ENCODE measurements at places on chromosomes 4 and X.

DNA sequence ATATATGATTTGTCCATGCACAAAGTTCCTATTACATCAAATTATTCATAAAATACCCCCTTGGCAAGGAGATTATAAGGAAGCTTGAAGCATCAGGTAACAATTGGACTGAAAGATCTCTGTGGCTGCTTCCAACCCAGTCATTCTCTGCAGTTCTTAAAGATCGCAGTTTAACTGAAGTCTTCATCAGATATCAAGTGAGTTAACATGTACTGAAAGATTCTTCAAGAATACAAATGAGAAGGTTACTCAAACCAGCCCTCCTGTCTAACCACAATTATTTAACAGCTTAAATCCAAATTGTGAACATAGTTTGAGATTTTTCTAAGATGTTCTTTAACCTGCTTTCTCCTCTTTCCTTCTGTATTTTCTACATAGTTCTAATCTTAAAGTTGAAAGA is 56.1 kb downstream of the SLC10A7 start:
- no peak for DNase-seq

DNA sequence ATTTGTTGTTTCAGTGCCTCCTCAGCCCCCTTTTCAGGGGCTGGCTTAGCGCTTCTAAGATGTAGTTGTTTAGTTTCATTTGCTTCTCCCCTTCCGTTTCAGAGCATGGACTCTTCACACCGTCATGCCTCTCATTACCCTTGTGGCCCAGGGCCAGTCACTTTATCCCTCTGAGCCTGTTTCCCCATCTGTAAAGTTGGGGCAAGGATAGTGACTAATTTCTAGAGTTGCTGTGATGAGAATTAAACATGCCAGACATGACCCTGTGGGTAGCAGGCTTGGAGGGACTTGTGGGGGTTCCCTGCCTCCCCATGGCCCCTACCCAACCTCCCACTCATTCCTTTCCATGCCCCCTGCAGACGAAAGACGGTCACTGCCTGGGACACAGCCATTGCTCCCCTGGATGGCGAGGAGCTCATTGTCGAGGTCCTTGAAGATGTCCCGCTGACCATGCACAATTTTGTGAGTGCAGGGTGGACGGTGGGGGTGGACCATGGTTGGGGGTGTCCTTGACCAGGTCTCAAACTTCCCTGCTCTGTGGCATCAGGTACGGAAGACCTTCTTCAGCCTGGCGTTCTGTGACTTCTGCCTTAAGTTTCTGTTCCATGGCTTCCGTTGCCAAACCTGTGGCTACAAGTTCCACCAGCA is 3.6 kb downstream of the ARAF start:
- DNase-seq = no peak

DNA sequence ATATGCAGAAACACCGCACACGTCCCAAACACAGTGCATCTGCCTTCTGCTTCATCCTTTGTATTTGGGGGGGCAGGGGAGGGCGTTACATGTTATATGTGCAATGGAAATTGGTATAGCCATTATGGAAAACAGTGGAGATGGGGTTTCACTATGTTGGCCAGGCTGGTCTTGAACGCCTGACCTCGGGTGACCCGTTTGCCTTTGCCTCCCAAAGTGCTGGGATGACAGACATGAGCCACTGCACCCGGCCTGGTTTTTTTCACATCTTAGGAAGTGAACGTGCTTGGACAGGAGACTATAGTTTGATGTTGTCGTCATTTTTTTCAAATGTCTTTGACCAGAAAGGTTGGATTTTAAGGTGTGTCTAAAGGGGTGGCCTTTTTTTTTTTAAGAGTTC is 88.6 kb downstream of the DHRSX start:
- DNase-seq = no peak

DNA sequence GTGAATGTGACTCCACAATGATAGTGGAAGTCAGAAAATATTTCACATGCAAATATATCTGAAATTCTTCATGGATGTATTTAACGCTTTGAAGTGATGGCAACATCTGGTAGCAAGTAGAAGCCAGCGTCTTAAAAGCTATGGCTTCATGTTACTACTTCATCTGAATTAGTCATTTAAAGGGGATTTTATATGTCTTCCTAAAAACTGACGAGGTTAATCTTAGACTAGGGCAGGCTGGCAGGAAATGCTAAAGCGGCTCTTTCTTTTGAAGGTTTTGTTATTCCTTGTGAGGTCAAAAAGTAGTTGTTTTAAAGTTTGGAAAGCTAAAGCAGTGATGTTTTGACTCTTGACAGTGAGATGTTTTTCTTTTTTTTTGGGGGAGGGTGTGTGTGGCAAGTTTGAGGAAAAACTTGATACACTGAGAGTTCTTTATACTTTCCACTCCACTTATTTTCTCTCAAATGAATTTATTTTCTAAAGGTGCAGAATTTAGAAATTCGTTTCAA is 22.6 kb downstream of the PLS3 start:
- peak; percentile 62 for DNase-seq

DNA sequence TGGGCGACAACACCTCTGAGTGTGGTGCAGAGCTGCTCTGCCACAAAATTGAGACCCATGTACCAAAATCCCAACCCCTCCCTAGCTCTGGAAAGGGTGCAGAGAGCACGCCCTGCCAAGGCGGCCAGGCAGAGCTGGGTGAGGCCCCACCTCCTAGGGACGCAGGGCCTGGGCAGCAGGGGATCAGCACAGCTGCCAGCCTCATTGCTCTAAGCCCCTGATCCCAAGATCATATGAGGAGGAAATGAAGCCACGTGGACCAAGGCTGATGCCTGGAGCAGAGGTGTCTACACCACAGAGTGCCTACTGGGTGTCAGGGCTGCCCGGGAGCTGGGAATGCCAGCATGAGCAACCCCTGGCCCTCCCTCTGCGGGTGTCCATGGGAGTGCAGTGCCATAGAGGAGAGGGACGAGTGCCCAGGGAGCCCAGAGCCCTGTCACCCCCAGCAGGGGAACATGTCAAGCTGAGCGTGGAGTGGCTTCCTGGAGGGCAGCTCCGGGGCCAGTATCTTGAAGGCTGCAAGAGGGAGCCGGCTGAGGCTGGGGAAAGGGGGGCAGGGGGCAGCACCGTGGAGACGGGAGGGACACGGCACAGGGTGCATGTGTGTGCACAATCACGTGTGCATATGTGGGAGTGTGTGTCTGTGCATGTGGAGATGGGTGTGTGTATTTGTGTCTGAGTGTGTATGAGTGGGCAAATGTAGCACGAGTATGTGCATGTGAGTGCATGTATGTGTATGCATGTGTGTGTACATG is 63.9 kb upstream of the PSAPL1 start:
- DNase-seq = no peak

DNA sequence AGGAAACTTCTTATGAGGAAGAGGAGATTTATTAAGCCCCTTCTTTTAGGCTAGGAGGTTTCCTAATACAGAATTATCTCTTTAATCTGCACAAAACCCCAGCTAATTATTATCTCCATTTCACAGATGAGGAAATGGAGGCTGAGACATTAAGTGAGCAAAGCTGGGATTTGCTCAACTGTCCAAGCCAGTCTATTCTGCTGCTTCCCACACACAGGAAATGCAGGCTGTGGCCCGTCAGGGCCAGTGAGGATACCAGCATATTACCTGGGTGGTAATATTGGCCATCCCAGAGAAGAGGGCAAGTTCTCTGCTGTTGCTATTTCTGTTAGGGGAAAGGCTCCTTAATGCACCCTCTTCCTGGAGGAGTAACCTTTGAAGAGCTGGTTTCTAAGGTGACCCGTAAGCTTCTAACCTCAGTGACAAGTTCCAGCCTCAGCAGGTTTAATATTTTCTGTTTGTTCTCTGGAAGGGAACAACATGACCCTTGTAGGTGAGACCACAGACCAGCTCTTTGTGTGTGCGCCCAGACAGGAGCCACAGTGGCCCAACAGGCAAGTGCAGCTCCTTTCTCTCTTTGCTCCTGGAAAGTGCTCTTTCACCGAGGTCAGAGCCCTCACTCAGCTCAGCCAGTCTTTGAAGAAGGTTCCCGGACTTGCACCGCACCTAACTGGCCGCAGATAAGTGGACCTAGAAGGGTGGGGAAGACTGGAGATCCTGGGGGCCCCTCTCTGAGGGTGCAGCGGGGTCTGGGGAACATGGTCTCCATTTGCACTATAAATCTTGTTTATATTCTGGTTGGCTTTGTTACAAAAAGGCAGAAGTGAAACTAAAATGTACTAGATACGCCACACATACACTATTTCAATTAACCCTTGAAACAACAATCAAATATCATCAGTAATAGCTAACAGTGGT is 35.5 kb downstream of the TBC1D9 start:
- no peak for DNase-seq

DNA sequence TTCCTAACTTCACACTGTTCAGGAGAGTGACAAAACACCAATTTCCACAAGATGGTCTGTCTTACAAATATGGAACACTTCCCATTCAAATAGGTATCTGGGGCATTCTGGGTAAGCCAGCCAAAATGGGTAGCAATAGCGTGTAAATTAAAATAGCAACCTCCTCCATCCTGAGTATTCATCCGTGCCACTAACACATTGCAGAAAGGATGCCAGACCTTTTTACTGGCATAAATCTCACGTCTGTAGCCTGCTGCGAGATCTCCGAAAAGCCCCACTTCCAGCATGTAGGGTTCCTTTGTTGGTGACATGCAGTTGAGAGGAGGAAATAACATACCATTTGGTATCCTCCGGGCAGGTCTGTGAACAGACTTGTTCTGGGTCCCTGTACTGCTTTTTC is 52.7 kb upstream of the RAI2 start:
- DNase-seq = peak; percentile 9

GRCh38 chr4:174377613-174378012 is 93.9 kb downstream of the CEP44 start:
- no peak for DNase-seq

GRCh38 chr4:742096-742741 is 36.6 kb downstream of the PCGF3 start:
- no peak for DNase-seq

DNA sequence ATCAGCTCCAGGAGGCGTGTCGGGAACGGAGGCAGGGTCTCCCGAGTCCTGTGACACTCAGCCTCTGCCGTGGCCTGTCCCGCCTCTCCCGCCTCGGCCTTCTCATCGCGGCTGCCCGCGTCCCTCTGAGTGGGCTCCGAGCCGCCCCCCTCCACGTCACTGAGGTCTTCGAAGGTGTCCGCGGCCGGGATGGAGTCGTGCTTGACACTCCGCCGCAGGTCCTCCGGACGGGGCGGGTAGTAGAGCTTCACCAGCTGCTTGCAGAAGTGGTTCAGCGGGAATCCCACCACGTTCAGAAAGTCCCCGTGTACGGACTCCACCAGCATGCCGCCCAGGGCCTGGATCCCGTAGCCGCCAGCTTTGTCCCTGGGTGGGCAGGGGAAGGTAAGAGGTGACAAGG is 25.0 kb downstream of the ASMTL start:
- DNase-seq = no peak

DNA sequence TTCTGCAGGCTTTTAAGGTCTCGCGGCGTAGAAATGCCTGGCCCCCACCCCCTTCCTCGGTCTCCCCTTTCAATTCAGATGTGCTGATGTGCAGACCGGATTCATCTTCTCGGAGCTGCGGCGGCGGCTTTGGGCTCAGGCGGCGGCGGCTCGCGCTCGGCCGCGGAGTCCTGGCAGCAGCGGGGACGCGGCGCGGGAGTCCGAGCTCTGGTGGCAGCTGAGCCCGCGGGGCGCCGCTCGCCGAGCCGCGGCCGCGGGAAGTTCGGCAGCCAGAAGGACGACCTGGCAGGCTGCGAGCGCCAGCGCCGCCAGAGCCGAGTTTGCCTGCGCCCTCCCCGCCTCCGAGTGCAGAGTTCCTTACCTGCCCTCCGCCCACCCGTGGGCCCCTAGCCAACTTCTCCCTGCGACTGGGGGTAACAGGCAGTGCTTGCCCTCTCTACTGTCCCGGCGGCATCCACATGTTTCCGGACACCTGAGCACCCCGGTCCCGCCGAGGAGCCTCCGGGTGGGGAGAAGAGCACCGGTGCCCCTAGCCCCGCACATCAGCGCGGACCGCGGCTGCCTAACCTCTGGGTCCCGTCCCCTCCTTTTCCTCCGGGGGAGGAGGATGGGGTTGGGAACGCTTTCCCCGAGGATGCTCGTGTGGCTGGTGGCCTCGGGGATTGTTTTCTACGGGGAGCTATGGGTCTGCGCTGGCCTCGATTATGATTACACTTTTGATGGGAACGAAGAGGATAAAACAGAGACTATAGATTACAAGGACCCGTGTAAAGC is 448 bp downstream of the TLL1 start:
- peak; percentile 29 for DNase-seq

DNA sequence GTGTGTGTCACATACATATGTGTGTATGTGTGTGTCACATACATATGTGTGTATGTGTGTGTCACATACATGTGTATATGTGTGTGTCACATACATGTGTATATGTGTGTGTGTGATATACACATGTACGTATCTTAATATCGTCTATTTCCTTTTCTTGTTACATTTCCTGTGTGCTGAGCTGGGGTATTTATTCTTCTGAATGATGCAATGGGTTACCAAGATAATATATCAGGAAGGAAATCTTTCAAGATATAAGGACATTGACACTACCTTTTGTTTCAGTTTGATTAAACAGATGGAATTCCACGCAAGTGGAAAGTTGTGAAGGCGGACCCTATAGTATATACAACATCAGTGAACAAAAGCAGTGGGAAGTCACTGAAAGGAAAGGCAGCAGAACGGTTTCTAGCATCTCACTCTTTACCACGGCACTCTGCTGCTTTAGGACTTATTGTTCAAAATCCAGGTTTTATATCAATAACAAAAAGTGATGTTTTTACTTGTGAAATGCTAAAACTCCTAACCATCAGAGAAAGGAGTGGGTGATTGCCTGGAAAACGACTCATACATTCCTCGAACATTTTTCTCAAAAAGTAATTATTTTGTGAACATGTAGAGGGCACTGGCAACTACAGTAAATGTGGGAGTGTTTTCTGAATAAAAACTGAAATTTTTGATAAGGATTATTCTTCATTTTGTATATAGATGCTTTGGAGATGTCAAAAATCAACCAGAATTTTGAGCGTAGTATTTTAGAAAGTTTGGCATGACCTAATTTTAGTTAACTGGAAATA is 43.1 kb upstream of the IL21 start:
- no peak for DNase-seq

DNA sequence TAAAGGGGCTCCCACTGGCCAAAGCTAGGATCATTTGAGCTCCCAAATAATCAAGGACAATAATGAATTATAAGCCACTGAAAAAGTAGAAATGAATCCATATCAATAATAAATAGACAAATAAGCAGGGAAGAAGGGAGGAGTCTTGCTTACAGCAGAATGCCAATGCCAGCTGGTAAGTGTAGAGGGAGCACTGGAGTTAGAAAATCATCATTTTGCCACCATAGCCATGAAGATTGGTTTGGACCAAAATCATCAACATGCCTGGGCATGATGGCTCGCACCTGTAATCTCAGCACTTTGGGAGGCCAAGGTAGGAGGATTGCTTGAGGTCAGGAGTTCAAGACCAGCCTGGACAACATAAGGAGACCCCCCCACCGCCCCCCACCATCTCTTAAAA is 20.4 kb upstream of the SH3KBP1 start:
- DNase-seq = no peak

DNA sequence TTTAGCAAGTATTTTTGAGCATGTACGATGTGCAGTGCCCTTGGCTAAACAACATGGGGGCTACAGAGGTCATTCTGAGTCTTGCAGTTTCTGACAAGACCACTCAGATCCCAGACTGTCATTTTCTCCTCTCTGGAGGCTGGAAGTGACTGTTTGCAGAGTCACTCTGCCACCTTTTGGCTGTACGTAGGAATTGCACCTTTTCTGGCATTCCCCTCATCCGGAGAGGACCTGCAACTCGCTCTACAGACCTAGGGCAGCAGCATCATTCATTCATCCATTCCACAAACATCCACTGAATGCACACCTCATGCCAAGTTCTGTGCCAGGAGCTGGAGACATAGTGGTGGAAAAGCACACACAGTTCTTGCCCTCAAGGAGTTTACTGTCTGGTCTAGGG is 160.4 kb upstream of the GPR101 start:
- peak; percentile 1 for DNase-seq

- DNase-seq = no peak
These were observed 118.7 kb downstream of the ZIC3 start for GRCh38 chrX:137684591-137684990.

All from umbilical cord (tissue), 2 donors.